IPS DF 19.7 (cell line): ENCODE measurements at places on chromosomes 12 and 14.
A peak's percentile ranks its signal among the peaks of the same experiment; 100 is the strongest.

- DNase-seq = no peak
Observed at GRCh38 chr14:101734246-101734847, 27.2 kb upstream of the PPP2R5C start.

DNA sequence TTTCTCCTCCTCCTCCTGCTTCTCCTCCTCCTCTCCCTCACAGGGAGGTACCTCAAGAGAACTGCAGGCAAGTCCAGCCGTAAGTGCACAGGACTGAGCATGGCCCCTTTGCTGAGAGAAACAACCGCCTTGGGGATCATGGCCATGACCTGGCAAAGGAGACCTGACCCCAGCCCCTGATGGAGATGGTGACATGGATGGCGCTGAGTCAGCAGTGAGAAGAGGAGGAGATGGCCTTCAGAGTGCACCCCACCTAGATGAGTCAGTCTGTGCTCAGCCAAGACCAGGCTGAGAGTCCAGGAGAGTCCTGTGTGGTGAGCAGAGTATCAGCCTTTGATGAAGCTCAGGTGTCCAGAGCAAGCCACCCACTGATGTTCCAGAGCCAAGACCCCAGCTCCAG lies 36.4 kb downstream of the MEG3 start:
- DNase-seq = no peak

- no peak for DNase-seq
Observed at GRCh38 chr12:32270818-32271710, 128.3 kb upstream of the FGD4 start.

DNA sequence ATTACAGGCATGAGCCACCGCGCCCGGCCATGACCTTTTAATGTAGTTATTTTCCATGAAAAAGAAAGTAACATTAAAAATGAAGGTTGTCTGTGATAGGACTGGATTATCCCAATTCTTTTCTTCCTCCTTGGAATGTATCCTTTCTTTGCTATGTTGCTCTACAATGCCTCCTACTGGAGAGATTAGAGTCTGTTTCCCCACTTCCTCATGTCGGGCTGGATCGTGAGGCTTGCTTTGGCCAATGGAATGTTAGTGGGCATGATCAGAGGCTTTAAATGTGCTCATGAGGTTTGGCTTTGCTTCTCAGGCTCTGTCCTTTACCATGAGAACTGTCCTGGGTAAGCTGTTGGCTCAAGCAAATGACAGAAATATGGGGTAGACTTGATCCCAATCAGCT lies 34.7 kb upstream of the SOCS2 start:
- peak; percentile 20 for DNase-seq

GRCh38 chr12:131615326-131616042 lies 95.4 kb upstream of the SFSWAP start:
- no peak for DNase-seq

DNA sequence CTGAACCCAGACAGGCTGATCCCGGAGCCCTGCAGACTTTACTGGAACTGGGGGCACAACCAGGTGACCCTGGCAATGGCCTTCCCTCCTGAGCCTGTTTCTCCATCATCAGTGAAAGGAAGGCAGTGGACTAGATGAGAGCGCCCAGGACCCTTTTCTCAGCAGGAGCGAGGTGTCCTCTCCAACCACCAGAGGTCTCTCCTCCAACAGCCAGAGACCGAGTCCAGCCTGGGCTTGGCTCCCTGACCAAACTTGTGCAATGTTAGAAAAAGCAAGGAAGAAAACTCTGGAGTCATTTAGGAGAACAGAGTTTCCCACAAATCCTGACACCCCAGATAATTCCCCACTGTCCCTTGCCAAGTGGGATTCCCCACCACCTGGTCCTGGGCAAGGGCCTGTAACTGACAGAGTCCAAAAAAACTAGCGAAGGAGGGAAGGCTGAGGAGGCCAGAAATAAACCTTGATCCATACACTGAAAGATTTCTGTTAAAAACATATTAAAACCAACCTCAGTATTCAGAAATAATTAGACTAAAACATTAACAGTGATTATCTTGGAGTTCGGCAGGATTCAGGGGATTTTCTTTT lies 9.0 kb downstream of the RPS6KL1 start:
- DNase-seq = peak; percentile 15

GRCh38 chr14:96917442-96917963 lies 120.3 kb downstream of the VRK1 start:
- DNase-seq = no peak

DNA sequence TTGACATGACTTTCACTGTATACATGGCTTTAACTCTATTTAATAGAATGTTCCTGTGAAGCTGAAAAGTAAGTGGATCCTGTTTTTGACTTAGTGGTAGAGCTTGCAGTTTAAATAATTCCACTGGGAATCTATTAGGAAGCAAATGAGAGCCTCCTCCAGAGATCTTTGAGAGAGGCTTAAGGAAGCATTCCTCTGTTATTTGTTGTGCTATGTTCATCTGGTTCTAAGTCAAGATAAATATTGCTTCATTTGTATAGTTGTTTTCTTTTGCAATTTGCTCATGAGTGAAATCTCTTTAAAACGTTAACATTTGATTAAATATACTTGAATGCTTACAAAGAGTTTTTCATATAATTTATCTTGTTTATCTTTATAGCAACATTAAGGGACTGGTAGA lies 70.4 kb downstream of the TMTC2 start:
- DNase-seq = no peak

- DNase-seq = no peak
Observed at GRCh38 chr12:5081016-5081415, 37.3 kb downstream of the KCNA5 start.

GRCh38 chr14:90397425-90398314 lies 841 bp downstream of the CALM1 start:
- no peak for DNase-seq

GRCh38 chr14:91935586-91935985 lies 11.9 kb downstream of the FBLN5 start:
- no peak for DNase-seq

DNA sequence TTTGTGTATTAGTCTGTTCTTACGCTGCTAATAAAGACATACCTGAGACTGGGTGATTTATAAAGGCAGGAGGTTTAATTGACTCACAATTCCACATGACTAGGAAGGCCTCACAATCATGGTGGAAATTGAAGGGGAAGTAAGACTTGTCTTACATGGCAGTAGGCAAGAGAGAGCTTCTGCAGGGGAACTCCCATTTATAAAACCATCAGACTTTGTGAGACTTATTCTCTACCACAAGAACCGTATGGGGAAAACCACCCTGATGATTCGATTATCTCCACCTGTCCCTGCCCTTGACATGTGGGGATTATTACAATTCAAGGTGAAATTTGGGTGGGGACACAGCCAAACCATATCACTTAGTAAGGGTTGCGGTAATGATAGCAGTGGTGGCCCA lies 833.1 kb downstream of the FLRT2 start:
- DNase-seq = no peak

GRCh38 chr12:92088805-92089204 lies 56.8 kb downstream of the BTG1 start:
- no peak for DNase-seq

GRCh38 chr12:110065540-110065939 lies 17.2 kb upstream of the C12orf76 start:
- DNase-seq = no peak

DNA sequence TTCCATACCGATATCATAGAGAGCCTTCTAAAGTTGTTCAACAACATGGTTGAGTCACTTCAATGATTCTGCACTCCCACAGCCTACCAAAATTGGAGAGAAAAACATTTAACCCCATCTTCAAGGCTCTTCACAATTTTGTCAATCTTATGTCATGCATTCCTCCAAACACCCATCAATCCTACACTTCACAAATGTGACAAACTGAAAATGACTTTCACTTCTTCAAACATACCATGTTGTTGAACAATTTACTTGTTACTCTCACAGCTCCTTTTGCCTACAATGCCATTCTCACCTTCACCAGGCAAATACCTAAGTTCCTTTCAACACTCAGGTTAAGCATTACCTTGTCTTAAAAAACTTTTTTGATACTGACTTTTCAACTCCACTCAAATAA lies 88.0 kb downstream of the OSBPL8 start:
- no peak for DNase-seq

DNA sequence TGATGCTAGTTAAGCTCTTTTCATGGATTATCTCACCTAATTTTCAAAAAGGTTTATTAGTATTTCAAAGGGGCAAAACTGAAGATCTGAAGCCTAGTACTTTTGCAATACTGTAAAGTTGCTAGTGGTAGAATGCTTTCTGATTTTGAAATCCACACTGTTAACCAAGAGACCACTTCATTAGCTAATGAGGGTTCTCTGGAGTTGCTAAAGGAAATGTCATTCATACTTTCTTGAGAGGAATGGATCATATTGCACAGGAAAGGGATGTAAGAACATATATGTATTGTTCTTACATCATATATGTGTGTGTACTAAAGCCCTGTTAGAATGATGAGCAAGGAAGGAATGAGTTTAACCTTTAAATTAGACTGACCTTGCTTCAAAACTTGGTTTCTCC lies 39.0 kb upstream of the LDHB start:
- no peak for DNase-seq

GRCh38 chr12:81992461-81992860 lies 233.3 kb upstream of the PPFIA2 start:
- DNase-seq = peak; percentile 20

DNA sequence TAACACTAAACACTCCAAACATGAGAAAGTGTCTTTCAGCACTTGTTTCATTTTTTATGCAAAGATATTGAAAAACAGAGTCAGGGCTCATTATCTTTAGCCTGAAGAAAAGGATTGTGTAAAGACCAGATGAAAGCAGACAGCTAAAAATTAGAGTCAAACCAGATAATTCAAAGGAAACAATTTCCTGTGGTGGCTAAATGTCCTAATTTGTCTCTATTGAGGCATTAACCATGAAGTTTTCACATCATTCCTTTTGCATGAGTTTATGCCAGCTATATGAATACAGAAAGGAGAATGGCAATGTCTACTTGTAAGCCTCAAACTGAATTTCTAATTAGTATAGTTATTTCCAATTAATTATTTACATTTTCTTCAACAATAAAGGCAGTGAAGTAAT lies 338.5 kb downstream of the FSCB start:
- DNase-seq = no peak

GRCh38 chr12:113202300-113203075 lies 17.0 kb downstream of the RITA1 start:
- no peak for DNase-seq
